Stimulated activated CD8-positive, alpha-beta memory T cell treated with anti-CD3 and anti-CD28 coated beads, Interleukin-12 subunit alpha, Interleukin-12 subunit beta, amount 100 ng/mL, for 1 hour (primary cell): ENCODE measurements at places on chromosomes 7 and 10.

- no peak for DNase-seq
Observed at GRCh38 chr10:83193026-83193425, 946.3 kb upstream of the GHITM start.

GRCh38 chr7:78279032-78279431 is 480.5 kb downstream of the PHTF2 start:
- DNase-seq: no peak

DNA sequence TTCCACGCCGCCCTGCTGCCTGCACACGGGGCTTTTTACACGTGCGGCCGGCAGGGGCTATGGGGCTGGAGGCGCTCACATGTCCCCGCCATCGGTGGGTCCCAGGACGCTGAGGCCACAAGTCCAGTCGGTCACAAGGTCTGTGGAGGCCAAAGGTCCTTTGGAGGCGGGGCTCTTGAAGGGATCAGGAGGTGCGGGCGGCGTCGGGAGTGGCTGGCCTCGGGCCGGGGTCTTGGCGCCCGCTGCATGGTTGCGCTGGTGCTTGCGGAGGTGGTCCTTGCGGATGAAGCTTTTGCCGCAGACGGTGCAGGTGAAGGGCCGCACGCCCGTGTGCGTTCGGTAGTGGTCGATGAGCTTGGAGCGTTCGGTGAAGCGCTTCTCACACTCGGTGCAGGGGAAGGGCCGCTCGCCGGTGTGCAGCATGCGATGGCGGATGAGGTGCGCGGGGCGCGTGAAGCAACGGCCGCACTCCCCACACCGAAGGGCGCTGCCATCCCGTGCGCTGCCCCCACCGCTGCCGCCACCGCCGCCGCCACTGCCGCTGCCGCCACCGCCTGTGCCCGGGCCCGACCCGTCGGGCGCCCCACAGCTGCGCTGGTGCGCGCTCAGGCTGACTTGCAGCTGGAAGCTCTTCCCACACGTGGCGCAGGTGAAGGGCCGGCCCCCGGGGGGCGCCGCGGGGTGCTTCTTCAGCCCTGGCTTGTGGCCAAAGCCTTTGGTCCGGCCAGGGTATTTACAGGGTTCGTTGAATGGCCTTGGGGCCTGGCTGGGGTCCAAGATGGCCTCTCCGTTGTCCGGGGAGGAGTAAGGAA is 13.7 kb upstream of the ZNF777 start:
- no peak for DNase-seq

GRCh38 chr10:133122171-133122935 is 34.6 kb downstream of the ADGRA1 start:
- DNase-seq: no peak

DNA sequence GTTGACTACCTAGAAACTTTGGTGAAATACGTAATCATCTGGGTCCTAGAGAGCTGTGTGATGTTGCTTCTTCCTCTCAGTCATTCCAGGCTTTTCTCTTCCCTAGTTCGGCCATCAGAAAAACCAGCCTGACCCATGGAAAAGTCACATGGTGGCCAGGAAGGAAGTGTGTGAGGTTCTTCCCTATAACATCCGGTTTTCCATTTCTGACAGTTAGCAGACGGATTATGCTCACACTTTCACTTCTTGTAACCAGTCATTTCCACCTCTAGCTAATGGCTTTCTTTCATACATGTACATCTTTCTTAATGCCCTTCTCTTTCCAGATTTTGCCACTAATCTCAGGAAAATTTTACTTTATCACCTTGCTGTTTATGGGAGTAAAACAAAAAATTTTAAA is 110.0 kb upstream of the GLCCI1 start:
- no peak for DNase-seq

DNA sequence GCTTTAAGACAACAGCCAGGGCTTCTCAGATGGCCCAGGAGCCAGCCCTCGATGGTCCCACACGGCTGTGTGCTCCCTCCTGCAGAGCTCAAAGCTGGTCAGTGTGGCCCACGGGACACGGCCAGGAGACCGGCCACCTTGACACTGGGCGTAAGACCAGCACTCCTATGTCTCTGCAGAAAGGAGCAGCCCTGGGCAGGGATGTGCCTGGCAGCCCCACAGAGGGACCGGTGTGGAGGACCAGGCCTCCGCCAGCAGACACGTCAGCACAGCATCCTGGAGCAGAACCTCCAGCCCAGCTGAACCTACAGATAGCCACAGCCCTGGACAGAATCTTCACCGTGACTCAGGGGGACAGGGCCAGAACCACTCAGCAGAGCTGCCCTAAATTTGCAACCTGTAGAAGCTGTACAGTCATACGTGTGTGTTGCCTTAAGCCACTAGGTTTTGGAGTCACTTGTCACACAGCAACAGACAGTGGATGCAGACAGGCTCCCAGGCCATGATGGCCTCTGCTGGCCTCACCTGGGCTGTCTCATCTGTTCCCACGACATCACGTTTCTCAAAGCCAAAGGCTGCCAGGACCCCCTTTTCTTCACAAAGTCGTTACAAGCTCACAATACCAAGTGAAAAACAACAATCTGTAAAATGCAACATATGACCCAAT is 132.4 kb downstream of the DIP2C start:
- DNase-seq: no peak

DNA sequence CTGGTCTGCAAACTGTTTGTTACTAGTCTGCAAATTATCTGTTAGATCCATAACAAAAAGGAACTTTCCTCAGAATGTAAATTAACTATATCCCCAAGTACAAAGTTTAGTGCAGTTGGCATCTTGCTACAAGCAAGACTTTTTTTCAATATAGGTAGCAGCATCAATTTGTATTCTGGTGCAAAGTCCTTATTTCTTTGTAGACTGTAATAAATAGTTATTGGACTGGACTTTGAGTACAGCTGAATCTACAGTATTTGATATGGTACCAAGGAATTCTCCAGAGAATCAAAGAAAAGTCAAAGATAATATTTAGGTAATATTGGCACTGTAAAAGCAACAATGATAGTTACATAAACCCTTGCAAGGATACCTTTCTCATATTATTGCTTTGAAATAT is 89.6 kb downstream of the EXOC6 start:
- no peak for DNase-seq
